ENCODE measurements at places on chromosomes 4 and X.

GRCh38 chr4:147916351-147916750 lies 184.5 kb downstream of the ARHGAP10 start:
- DNase-seq = no peak

DNA sequence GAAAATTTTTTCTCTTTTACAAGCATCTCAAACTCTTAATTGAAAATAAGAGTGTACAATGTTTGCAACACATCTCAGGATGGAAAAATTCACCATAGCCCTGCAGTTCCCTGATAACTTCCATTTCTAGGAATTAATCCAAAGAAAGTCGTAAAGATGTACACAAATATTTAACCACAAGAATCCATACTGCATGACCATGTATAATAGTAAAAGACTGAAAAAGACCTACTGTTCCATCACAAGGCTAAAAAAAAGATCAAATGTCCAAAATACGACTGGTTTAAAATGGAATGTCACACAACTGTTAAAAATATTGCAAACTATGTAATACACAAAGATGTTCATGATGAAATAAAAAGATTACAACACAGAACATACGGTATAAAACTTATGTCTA lies 32.1 kb downstream of the HUWE1 start:
- DNase-seq = no peak

GRCh38 chr4:108693211-108693610 lies 42.8 kb downstream of the OSTC start:
- DNase-seq = no peak

- DNase-seq = no peak
These were observed 22.8 kb upstream of the FMR1NB start for GRCh38 chrX:147958291-147958690.

- no peak for DNase-seq
These were observed 141.8 kb downstream of the RASL11B start for GRCh38 chr4:53003959-53004358.

DNA sequence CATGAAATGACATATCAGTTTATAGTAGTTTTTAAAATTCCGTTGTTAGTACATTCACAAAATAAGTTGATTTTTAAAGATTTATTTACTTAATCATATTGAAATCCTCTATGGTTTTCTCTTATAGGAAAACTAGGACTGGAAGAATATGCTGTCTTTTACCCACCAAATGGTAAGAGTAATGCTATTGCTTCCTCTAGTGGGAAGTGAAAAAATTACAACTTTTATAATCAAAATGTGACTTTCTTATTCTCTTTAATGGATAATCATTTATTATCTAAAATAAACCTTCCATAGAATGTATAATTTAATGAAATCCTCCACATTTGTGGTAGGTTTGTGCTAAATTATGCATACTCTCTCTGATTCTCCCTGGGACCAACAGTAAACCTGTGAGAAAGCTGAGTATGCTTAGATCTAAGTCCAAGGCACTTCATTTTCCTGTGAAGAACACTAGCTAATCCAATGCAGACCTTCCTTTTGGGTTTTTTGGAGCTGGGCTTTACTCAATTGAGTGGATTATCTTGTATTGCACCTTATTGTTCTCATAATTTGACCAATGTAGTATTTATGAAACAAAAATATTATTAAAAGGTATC lies 136.2 kb downstream of the TBC1D19 start:
- DNase-seq = peak; percentile 18

GRCh38 chrX:926070-926469 lies 286.4 kb downstream of the CRLF2 start:
- no peak for DNase-seq

DNA sequence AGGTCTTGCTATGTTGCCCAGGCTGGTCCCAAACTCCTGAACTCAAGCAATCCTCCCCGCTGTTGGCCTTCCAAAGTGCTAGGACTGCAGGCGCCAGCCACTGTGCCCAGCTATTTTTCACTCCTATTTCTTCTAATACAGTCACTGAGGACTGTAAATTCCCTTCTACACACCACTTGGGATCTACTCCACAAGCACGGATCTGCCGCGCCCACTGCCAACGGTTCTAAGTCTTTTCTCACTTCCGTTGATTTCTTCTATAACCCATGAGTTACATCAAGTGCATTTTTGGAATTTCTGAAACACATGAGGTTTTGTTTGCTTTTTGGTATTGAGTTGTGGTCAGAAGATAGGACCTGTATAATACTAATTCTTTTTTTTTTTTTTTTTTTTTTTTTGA lies 48.6 kb downstream of the FAM53A start:
- DNase-seq = no peak

DNA sequence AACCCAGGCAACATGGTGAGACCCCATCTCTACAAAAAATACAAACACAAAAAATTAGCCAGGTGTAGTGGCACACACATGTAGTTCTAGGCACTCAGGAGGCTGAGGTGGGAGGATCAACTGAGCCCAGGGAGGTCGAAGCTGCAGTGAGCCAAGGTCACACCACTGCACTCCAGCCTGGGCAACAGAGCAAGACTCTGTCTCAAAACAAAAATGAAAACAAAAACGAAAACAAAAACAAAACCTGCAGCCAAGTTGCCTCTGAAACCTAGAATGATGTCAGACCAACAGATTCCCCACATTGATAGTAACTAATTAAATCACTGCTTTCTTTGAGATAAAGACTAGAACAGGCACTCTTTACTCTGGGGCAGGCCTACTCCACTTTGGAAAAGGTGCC lies 104.5 kb downstream of the AMELX start:
- no peak for DNase-seq

DNA sequence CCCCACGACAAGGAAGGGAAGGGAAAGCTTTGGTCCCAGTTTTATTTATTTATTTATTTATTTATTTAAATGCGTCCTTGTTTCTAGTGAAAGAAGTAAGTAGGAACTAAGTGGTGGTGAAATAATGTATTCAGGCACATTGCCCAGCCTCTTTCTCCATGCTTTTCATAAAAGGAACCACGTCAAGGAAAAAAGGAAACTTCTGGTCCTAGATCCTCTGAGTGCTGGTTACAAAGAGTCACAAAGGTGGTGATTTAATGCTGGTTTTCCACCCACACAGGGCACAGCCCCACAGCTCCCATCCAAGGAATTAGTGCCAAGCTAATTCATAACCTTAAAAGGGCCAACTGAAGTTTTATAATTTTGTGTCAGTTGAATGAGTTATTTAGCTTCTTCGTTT lies 206.6 kb upstream of the GYPA start:
- peak; percentile 60 for DNase-seq

DNA sequence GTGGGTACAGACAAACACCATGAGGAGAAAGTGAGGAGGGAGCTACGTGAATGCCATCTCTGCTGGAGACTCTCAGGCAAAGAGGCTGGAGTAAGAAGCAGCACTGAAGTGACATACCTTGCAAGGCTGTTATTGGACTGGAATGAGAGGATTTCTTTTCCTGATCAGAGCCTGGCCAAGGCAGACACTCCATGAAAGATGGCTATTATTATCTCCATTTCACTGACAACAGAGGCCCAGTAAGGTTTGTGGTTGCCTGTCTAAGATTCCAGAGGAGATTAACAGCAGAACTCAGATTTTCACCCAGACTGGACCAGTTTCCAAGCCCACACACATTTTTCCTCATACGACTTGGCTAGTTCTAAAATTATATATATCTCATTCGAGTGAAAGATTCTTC lies 162.0 kb upstream of the EOLA2 start:
- DNase-seq = no peak

DNA sequence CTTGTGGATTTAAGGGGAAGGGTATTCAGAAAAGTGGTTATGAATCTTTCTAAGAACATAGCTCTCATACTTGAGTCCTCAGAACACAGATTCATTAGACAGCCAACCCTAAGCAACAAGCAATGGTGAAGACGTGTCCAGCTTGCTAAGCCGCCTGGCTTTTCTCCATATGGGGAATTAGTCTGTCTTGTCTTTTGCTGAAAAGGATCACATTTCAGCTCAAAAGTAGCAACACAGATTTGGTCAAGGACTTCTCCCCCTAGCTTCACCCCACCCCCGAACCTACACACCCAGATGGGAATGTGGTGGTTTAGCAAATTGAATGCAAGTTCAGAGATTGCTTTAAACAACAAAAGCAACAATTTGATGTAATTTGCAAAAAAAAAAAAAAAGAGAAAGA lies 103.3 kb upstream of the RASGEF1B start:
- DNase-seq = no peak

- DNase-seq = no peak
These were observed 34.9 kb downstream of the MMRN1 start for GRCh38 chr4:89929425-89930159.

DNA sequence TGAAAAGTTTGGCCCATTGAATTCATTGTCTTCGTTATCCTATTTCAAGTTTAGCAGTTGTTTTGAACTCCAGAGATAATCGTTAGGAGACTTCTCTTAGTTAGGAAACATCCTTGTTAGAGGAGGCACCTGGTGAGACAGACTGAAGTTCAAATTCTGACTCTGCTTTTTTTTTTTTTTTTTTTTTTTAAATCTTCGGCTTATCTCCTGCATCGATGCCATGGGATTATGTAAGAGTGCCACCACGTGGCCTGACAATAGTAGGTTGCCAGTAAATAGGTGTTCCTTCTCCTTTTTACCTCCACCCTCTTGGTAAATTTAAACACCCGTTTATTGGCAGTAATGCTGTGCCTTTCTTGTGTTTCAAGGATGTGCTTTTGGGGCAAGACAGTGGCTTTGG lies 149.3 kb downstream of the SOWAHB start:
- peak; percentile 40 for DNase-seq

- no peak for DNase-seq
These were observed 1.8 kb downstream of the RNF128 start for GRCh38 chrX:106728337-106728736.

- DNase-seq = no peak
These were observed 56.5 kb upstream of the RASGEF1B start for GRCh38 chr4:81528200-81528599.

DNA sequence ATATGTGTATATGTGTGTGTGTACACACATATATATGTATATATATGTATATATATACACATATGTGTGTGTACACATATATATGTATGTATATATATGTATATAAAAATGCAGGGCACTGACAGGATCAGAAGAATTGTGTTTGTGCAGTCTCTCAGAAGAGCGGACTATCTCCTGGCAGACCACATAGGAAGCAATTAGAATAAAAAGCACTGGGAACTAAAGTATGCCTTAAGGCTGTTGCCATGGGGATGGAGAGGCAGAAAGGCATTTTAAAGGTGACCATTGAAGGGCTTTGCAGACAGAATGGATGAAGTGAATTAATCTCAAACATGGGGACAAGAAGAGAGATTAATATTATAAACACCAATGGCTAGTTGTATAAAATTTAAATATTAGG lies 33.7 kb upstream of the USP51 start:
- no peak for DNase-seq

DNA sequence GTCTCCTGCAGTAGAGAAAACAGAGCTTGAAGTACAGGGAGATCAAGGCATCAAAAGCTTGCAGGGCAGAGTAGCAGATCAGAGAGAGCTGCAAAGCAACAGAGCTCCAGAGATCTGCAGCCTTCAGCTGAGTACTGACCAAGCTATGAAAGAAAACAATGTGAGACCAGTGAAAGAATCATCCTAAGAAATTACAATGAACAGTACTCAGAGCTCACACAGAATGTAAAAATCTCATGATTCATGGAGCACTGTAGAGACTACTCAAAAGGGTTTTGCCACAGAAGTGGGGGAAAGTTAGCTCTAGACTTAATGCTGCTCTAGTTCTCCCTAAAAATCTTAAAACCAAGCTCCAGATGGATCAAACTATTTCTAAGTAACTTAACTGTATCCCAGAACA lies 80.0 kb upstream of the MAB21L2 start:
- no peak for DNase-seq

GRCh38 chr4:70839589-70840093 lies at the start of gene GRSF1:
Gene GRSF1 (minus strand): TSS chr4:70839890. CDS start chr4:70839827, 63 bp downstream.
- DNase-seq = peak; percentile 95

DNA sequence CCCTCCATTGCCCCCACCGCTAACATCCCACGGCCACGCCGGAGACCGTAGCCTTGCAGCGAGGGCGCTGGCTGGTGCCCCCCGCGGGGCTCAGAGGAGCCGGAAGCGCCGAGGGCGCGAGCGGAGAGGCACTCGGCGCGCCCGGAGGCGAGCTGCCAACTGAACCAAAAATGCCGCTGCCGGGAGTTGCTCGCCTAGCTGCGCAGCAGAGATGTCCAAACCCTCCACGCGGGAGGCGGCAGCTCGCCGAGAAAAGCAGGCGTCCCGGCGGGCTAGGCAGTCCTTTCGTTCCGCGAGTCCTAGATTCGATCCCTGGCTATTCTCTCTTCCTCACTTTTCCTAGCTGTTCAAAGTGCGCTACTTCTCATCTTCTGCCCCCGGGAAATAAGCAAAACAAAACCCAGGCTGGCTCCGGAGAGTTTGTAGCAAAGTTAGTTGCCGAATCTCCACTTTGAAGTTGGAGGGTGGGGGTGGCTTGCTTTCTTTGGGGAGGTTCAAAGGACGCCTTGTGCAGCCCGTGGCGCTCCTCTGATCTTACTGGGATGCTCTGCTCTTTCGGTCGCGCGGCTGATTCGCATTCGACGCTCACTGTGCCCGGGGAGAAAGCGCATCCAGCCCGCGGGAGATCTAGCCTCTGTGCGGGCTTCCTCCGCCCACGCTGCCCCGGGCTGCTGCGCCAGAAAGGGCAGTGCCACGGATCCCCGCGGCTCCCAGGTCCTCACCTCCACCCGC lies 723 bp downstream of the NKX6-1 start:
- DNase-seq = peak; percentile 30

DNA sequence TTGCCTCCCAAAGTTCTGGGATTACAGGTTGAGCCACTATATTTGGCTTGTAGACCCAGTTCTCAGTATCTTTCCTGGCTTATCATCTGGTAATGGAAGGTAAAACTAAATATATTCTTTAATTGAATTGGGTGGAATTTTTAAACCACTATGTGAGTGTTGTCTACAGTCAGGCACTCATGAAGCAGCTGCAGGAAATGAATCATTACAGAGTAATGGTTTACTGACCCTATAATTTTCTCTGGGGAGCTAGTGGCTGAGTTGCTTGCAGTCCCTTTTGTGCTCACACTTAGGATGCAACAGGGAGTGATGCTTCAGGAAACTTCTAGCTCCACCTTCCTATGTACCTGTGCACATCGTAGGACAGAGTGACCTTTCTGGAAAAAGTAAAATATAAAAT lies 4.1 kb upstream of the UGT2B7 start:
- no peak for DNase-seq

DNA sequence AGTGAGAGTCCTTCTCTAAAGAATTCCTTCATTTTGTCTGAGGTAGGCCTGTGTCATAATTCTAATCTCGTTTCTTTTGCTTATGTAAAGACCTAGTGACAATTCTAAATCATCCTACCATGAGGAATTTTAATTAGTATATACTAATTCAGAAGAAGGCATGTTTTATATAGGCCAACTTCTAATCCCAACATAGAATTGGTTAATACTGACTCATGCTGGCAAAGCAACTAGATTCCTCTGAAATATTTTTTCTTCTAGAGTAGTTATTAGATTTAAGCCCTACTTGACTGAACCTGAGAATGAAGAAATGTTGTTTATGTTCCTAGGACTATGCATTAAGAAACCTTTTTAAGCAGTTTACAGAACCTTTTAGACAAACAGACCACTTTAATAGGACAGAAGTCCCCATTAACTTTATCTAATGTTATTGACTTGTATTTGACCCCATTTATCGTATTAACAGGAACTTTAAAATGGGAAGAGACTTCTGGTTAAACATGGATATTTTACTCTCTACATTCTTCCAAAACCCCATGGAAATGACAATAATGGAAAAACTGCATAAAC lies 56.1 kb upstream of the EIF1AX start:
- DNase-seq = no peak
